Cerebellar nuclear complex (tissue), 1 donor: ENCODE measurements at places on chromosomes 12 and 14.

DNA sequence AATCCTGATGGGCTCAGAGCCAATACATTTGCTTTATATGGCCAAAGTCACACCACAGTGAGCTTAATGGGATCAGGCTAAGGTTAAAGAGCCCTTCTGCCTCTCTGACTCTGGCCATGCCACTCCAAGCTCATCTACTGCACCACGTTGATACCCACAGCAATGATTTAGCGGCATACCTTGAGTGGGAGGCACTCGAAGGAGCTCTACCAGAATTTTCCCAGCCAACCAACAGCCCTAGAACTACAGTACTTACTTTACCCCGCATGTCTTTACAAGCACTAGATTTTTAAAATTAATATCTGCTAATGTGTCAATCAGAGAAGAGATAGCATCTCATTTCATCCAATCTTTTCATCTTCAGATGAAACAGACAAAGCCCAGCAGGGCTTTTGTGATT, 300.5 kb downstream of the GRIN2B start:
- no peak for DNase-seq

GRCh38 chr12:102911320-102911719, 5.7 kb downstream of the PAH start:
- DNase-seq = no peak

DNA sequence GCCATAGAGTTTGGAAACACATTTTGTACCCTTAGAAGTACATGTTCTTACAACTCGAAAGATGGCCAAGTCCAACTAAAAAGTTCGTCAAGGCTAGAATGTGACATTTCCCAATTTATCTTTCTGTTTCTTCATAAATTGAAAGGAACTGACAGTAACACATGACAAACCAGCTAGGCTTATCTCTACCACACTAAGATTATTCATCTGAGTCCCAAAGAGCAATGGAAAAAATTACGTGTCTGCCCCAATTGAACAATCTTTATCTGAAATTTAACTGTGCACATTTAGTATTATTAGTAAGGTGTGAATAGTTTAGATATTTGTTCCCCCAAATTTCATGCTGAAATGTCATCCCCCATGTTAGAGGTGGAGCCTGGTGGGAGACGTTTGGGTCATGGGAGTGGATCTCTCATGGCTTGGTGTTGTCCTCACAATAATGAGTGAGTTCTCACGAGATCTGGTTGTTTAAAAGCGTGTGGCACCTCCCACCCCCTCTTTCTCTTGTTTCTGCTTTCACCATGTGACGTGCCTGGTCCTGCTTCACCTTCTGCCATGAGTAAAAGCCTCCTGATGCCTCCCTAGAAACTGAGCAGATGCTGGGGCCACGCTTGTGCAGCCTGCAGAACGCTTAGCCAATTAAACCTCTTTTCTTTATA, 13.3 kb downstream of the CPM start:
- DNase-seq = no peak

- DNase-seq = no peak
Measured at GRCh38 chr14:77642407-77642806, 26.0 kb upstream of the SPTLC2 start.

DNA sequence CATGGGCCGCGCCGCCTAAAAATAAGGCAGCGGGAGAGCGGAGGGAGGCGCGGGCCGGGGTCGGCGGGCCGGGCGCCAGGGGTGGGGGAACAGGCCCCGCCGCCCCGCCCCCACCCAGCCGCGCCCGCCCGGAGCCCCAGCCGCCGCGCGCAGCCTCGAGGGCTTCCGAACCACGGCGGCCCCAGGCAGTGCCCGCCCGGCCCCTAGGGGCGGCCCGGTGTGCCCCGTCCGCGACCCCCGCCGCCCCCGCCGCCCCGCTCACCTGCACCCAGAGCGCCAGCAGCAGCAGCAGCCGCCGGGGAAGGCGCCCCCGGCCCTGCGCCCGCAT, 519 bp downstream of the JAG2 start:
- no peak for DNase-seq

GRCh38 chr14:93323600-93324174, 9.1 kb downstream of the BTBD7 start:
- DNase-seq = no peak
